Activated CD4-positive, alpha-beta T cell treated with anti-CD3 and anti-CD28 coated beads for 36 hours (primary cell): ENCODE measurements at places on chromosomes 7 and 10.

DNA sequence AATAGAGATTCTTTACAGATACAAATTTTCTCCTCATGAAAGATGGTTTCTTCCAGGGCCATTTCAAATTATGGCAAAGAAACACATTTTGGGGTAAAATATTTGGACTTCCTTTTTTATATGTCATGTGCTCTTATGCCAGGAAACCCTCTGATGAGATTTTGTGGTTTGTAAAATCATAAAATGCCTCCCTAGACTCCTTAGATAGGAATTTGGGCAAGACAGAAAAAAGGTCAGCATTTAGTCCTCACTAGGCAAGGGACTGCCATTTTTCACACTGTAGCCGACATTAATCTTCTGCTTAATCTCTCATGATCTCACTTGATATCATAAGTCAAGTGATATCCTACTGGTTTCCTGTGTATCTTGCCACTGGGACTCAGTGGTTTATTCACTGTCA, 286.4 kb downstream of the ARHGAP12 start:
- DNase-seq = no peak

GRCh38 chr10:108545921-108546320, 1377.4 kb downstream of the XPNPEP1 start:
- DNase-seq = no peak

- DNase-seq = no peak
These were observed 76.1 kb downstream of the DGKB start for GRCh38 chr7:14826426-14826825.

DNA sequence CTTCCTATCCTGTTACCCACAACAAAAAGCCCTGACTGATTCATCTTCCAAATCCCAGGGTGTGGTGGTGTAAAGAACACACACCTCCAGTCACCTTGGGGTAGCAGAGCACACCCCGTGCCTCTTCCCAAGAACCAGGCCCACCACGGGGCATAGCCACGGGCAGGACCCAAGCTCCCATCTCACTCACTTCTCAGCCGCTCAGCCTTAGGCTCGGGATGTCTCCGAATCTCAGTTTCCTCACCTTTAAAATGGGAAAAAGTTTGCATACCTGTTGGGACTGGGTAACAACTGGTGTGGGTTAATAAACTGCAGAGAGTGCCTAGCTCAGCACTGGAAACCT, 139.0 kb downstream of the FGFR2 start:
- DNase-seq = no peak

DNA sequence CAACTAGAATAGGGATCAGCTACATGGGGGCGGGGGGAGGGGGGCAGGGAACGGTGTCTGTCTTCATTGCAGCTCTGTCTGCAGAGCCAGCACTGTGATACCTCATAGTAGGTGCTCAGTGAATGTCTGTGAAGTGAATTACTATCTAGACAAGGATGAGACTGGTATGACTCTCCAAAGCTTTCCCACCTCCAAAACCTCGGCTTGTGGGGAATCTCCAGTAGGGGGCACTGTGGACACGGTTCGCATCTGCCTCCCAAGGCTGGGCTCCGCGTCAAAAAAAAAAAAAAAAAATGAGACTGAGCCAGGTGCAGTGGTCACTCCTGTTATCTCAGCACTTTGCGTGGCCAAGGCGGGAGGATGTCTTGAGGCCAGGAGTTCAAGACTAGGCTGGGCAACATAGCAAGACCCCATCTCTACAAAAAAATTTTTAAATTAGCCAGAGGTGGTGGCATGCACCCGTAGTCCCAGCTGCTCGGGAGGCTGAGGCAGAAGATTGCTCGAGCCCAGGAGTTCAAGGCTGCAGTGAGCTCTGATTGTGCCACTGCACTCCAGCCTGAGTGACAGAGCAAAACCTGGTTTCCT, 9.6 kb downstream of the TRIM56 start:
- peak; percentile 65 for DNase-seq
